Stimulated activated CD8-positive, alpha-beta memory T cell treated with anti-CD3 and anti-CD28 coated beads, Interleukin-4, amount 100 ng/mL, for 4 hours (primary cell): ENCODE measurements at places on chromosomes 3 and 15.

- no peak for DNase-seq
Observed at GRCh38 chr15:44501768-44502366, 35.1 kb upstream of the EIF3J start.

DNA sequence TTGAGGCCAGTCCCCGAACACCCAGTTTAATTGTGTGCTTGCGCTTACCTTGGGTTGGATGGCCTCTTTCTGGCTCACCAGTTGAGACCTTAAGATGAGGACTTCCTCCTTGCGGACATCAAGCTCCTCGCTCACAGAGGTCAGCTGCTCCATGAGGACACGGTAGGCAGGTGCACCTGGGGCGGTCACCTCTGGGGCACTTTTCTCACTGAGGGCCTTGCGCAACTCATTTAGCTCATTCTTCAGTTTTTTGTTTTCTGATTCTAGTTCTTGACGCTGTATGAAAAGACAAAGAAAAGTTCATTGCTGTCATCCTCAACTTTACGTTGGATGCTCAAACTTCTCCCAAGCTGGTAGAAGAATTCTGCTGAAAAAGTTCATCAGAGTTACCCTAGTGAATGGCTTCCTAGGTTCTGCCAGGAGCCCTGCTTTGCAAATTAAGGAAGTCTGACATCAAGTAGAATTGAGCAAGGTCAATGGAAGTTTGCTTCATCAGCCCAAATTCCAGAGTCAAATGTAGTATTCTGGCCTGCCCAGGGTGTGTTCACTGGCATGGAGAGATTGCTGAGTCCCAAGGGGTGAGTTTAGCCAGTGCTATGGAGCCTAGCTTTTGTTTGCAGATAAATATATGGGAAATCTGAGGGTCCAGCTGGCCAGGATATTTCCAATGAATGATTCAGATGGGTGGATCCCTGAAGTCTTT lies 55.8 kb upstream of the MYO5C start:
- DNase-seq = no peak

- peak; percentile 14 for DNase-seq
Observed at GRCh38 chr3:12706504-12707253, 42.8 kb upstream of the RAF1 start.

GRCh38 chr15:76333720-76334437 lies 2.7 kb upstream of the ISL2 start:
- no peak for DNase-seq

GRCh38 chr15:84857418-84858004 lies 27.0 kb upstream of the SLC28A1 start:
- no peak for DNase-seq

GRCh38 chr15:55802600-55803376 lies 59.8 kb upstream of the PRTG start:
- DNase-seq = no peak
